ENCODE measurements at places on chromosomes 16 and 17.
A peak's percentile ranks its signal among the peaks of the same experiment; 100 is the strongest.

GRCh38 chr17:16443511-16444257, 28.3 kb downstream of the TRPV2 start:
- DNase-seq = no peak

- DNase-seq = no peak
Measured at GRCh38 chr16:75394941-75395340, 38.4 kb downstream of the CFDP1 start.

DNA sequence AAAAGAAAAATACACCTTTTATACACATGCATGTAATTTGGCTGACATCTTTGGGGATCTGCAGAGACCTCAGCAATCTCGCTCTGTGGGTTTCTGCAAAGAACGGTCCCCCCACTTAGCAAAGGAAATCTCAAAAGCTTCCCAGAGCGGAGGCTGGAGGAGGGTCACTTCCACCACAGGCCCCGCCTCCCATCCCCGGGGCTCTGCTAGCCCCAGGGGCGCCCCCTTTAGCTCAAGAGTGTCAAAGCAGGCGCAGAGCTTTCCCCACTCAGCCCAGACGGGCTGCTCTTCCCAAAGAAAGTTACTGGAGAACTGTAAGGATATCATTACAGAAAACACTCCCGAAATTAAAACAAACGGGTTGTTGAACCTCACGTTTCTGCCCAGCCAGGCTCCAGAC, 11.4 kb downstream of the SLC13A5 start:
- DNase-seq = peak; percentile 5

- DNase-seq = no peak
Measured at GRCh38 chr16:85276258-85276657, 164.0 kb upstream of the CIBAR2 start.

- no peak for DNase-seq
Measured at GRCh38 chr17:78335209-78335608, 24.7 kb downstream of the SOCS3 start.

DNA sequence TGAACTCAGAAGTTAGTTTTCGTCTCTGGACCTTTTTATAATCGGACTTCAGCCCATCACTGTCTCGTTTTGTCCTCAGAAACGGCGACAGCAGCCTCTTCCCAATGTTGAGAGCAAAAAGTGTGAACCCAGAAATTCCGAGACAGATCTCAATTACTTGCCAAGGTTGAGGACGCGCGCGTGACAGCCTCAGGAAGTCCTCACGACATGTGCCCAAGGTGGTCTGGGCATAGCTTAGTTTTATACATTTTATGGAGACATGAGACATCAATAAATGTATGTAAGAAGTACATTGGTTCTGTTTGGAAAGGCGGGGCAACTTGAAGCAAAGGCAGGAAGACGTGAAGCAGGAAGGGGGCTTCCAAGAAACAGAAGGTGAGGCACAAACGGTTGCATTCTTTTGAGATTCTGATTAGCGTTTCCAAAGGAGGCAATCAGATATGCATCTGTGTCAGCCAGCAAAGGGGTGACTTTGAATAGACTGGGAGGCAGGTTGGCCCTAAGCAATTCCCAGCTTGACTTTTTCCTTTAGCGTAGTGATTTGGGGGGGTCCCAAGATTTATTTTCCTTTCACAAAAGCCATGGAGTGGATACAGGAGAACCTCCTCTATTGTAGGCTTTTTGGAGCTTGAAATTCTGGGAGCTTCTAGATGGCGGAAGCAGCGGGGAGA, 583 bp upstream of the ZNF747 start:
- DNase-seq = no peak

DNA sequence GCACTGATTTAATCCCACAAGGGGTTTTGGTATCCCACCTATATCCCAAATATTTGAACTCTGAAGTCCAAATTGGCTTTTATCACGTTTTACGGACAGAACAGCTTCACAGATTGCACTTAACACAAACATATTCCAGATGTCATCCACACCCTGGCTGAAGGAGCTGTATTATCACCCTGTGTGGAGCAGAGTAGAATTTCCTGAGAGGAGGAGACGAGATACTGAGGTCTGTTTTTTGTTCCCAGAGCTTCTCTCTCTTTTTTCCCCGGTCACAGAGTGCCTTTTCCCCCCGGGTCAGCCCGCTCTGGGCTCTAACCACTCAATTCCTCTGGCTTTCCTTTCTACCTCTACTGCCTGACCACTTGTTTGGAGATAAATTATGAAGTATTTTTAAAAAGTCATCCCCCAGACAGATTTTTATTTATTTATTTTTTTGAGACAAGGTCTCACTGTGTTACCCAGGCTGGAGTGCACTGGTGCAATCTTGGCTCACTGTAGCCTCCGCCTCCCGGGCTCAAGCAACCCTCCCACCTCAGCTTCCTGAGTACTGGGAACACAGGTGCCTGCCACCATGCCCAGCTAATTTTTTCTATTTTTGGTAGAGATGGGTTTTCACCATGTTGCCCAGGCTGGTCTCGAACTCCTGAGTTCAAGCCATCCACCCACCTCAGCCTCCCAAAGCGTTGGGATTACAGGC, 30.7 kb downstream of the DNAH2 start:
- no peak for DNase-seq

All from NCI-H524 (cell line).